Stimulated activated CD4-positive, alpha-beta T cell treated with anti-CD3 and anti-CD28 coated beads, TNF-alpha, amount 100 ng/mL, for 4 hours (primary cell): ENCODE measurements at places on chromosomes 4 and X.

- DNase-seq: no peak
Observed at GRCh38 chr4:14908635-14909034, 93.6 kb upstream of the CPEB2 start.

DNA sequence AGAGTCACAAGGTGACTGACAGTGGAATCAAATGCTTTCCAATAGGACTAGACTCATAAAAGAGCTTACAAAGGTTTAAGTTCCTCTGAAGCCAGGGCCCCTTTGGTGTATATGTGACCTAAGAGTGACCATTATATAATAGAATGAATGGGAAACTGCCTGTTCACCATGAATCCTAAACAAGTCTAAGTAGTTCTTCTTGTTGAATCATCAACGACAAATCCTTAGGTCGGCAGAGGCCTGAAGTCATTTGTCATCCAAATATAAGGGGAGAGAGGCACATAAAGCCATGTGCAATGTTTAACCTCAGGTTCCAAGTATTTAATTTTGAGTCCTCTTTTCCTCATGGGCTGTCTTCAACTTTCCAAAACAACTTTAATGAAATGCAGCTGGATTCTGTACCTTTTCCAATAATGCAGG, 122.4 kb downstream of the RASL11B start:
- no peak for DNase-seq

DNA sequence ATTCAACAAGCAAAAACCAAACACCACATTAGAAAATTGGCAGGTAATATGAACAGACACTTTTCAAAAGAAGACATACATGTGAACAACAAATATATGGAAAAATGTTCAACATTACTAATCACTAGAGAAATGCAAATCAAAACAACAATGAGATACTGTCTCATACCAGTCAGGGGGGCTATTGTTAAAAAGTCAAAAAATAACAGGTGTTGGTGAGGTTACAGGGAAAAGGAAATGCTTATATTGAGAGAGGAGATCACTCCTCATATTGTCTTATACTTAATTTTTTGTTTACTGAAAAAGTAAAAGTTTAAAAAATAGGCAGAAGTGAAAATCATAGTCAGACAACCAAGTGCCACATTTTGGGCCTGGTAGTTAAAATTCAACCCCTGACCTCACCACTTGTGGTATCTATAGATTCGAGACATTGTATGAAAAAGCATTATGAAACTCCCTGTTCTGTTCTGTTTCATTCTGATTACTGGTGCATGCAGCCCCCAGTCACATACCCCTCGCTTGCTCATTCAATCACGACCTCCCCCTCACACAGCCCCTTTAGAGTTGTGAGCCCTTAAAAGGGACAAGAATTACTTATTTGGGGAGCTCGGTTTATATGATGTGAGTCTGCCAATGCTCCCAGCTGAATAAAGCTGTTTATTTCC, 153.7 kb upstream of the FGF16 start:
- no peak for DNase-seq

- no peak for DNase-seq
Observed at GRCh38 chr4:46123913-46124755, at the start of gene GABRG1. TSS of gene GABRG1 (minus strand) at chr4:46124054. CDS start at chr4:46123913, 141 bp downstream.

DNA sequence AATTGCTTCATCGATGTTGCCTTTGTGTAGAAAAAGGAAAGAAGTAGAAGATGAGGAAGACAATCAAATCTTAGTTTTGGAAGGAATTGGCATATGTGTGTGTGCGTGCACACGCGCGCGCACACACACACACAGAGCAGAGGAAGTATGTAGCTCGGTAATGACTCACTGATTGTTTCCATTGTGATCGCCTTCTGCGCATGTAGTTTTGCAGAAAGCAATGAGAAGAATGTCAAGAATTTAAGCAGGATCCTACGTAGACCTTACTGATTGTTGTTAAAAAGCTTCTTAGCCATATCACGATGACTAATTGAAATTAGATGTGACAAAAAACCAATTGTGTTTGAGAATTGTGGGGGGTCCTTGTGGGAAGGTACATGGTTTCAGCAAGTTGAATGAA, 12.8 kb upstream of the LIMCH1 start:
- DNase-seq: no peak

- no peak for DNase-seq
Observed at GRCh38 chr4:94339779-94340178, 2.9 kb downstream of the HPGDS start.
